Activated T-helper 9 cell treated with anti-CD3 and anti-CD28 coated beads, Interleukin-2, amount 50 U/mL, for 16 hours (primary cell): ENCODE measurements at places on chromosomes 6 and 20.

DNA sequence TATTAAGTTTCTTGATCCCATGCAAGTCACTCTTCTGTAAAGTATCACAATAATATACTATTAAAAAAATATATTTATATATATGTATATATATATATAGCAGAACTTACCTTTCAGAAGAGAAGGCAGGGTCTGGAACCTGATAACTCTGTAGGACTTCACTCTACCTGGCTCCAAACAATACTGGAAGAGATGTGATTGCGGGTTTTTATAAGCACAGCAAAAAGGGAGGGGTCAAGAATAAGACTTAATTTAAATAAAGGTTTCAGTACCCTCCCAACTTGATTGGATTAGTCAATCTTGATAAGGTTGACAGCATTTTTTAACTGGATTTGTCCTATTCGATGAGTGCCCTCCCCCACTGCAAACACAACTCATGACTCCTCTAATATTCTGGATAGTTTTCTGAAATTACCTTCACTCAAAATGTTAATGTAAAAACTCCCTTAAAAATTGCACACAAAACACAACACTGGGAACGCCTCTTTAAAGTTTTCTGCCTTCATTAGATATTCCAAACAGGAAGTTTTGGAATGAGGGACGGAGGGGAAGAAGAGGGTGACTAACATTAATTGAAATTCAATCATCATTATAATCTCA lies 4.0 kb upstream of the ZNF217 start:
- DNase-seq: no peak

GRCh38 chr6:47587493-47587892 lies 109.9 kb downstream of the CD2AP start:
- no peak for DNase-seq

GRCh38 chr6:149128489-149129145 lies 188.9 kb upstream of the TAB2 start:
- no peak for DNase-seq

DNA sequence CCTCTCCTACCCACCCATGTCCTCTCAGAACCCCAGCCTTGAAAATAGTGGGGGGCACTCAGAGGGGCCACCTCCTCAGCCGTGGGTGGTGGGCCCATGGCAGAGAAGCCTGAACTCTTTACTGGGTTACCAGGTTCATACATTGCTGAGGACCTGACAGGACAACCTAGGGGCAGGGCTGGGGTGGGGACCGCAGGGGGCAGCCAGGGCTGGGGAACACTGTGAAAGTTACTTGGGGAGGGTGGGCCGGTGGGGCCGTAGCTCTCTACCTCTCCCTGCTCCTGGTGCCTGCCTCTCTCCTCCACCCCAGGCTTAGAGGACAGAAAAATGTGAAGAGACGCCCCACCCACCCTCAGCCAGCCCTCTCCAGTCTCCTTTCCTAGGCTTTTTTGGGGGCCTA lies 15.4 kb downstream of the MDFI start:
- DNase-seq: no peak

DNA sequence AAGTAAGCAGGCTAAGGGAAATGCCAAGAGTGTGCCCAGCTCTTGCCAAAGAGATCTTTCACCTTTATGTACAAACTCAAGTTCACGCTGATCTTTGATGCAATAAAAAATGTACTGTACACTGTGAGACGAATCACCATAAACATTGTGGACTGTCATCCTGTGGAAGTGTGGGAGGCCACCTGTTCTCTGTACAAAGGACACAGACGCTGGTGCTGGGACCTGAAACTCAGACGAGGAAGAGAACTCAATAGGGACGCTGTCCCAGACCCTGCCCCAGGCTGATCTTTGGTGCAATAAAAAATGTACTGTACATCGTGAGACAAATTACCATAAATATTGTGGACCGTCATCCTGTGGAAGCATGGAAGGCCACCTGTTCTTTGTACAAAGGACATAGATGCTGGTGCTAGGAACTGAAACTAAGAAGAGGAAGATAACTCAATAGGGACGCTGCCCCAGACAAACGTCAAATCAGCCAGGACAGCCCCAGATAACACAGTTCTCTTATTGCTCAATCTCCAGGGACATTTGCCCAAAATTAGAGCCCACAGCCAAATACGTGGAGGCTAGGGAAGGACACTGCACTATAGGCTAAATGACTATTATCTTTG lies 312.7 kb upstream of the SGK1 start:
- no peak for DNase-seq

- DNase-seq: no peak
These were observed 71.9 kb upstream of the SLC22A16 start for GRCh38 chr6:110548110-110548847.

DNA sequence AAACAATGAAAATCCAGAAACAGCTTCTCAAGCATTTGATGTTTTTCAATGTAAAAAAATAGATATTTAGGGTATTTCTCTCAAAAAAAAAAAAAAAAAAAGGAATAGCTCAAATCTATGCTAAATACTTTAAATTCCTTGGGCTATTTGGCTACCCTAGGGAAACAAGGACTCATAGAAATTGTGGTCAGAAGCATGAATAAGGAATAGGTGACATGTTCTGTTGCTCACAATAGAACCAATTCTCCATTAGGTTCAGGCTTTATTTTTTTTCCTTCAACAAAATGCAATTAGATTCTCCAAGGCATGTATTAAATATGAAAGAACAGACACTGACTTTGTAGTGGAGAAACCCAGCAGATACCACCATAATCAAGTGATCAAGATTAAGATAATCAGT lies 904.3 kb upstream of the FLRT3 start:
- DNase-seq: no peak

GRCh38 chr20:20184149-20184548 lies 131.8 kb downstream of the CFAP61 start:
- no peak for DNase-seq

- no peak for DNase-seq
These were observed 1.8 kb downstream of the LZTS3 start for GRCh38 chr20:3171391-3172125.

GRCh38 chr6:43911354-43912115 lies 141.5 kb downstream of the VEGFA start:
- DNase-seq: no peak

DNA sequence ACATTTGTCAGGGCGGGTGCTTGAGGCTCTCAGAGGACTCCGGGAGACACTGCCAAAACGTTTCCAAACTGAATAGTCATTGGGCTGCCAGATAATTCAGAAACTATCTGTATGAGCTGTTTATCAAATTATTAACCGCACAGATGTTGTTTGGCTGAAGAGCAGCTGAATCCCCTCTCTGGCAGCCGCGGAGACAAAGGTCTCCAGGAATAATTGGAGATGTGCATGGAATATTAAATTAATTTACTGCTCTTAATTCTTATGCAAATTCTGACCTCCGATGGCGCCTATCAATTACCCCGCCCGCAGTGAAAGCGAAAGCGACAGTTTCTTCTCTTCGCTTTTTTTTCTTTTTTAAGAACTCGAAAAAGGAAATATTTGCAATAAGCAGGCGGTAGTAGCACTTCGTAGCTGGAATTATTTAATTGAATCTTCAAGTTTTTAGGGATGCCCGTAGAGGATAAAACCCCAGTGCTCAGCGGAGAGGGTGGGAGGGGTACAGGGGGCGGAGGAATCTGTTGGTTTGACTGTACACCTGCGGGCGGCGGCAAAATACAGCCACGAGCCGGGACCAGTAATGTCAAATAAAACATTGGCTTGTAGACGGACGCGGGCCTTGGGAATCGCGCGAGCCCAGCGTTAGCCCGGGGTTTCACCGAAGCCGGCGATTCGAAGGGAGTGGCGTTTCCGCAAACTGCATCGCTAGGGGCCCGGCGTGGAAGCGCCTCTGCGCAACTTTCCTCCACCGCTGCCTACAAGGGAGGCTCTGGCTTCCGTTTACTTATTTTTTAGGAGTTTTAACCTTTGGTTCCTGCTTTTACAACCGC lies 6.2 kb downstream of the LINC00237 start:
- no peak for DNase-seq
